ENCODE measurements at places on chromosomes 13 and 19.

GRCh38 chr19:49347835-49348234, 12.6 kb downstream of the CD37 start:
- peak; percentile 41 for DNase-seq

DNA sequence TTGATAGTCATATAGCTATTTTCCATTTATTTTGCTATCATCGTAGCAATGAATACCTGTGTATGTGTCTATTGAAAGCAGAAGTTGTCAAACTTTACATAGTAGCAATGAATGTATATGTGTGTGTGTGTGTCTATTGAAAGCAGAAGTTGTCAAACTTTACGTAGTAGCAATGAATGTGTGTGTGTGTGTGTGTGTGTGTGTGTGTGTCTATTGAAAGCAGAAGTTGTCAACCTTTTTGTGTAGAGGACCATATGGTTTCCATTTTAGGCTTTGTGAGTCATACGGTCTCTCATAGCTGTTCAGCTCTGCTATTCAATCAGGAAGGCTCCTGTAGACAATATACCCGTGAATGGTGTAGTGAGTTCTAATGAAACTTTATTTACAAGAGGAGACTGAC, 20.8 kb downstream of the NLRP4 start:
- DNase-seq = no peak

DNA sequence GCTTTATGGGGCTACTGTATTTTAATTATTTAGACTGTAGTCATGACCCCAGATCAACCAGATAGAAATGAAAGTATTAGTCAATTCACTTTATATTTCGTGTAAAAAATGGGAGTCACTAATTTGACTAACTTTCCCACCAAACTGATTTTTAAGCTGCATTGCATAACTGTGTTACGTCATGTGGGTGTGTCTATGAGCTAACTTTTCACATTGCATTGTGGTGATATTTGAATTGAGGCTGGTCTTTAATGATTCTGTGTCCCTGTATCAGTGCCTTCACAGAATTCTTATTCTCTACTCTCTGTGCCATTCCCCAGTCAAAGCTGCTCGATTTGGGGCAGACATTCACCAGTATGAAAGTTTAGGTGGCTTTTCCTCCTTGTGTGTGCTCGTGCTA, 172.7 kb upstream of the MAB21L1 start:
- no peak for DNase-seq

GRCh38 chr19:45901432-45901911, 941 bp downstream of the MYPOP start:
- DNase-seq = no peak

DNA sequence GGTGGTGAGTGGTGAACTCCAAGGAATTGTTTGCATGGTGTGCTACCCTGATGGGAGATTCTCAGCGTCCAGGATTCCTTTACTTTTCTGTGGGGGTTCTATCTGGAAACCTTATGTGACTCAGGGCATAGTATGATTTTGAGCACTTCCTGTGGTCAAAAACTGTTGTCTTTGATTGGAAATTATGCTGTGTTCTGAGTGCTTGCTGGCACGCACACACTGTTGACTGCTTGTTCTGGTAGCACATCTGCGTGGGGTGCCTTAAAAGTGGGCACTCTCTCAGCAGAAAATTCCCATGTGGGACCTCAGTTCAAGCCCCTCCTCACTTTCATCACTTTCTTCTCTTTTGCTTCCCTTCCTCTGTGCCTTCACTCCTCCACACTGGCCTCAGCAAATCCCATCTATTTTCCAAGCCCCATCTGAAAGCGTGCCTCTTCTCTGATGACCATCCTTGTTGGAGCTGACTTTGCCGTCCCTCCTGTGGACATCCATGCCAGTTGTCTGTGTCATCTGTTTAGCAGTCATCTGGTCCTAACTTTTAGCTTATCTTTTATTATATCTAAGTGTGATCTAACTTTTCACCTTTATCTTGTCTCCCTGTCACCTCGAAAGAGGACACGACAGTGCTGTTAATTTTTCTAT, 56.4 kb upstream of the NPAS1 start:
- no peak for DNase-seq
